ENCODE measurements at places on chromosomes 4 and X. TPM values are rescaled to one million over a fixed set of nuclear protein-coding genes. Genes with fewer than 3 reads are reported as not detected.

HTRA3 gene
- not detected for total RNA-seq

GLRA2 gene
- not detected for total RNA-seq

CT45A2 gene
- not detected for total RNA-seq

GPRASP1 gene
- 1.9 TPM for total RNA-seq

Measured in natural killer cell treated with Interleukin-12 subunit alpha and Interleukin-12 subunit beta and Interleukin-15 and Interleukin-18, amount 100 ng/mL, for 72 hours (primary cell).